ENCODE measurements at places on chromosomes 2 and 18.

DNA sequence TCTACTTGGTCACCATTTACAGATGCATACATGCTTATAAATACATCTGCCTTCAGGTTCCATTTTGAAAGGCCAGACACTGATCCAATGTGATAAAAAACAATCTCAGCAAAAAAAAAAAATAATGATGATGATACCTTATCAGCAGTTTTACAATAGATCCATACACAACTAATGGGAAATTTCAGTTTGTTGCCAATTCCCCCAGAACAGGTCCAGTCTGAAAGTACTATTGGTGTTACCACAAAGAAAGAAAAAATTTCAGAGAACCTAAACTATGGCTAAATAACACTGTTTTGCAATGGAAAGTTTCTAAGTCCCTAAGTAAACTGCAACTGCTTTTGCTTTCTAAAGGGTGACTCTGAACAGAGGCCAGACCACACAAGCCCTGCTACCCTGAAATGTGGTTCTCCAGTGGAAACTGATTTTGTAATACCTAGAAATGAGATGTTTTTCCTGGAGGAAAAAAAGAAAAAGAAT is 54.1 kb downstream of the LPIN2 start:
- no peak for DNase-seq

- no peak for DNase-seq
These were observed 313.8 kb downstream of the PDE11A start for GRCh38 chr2:177758591-177759371.

DNA sequence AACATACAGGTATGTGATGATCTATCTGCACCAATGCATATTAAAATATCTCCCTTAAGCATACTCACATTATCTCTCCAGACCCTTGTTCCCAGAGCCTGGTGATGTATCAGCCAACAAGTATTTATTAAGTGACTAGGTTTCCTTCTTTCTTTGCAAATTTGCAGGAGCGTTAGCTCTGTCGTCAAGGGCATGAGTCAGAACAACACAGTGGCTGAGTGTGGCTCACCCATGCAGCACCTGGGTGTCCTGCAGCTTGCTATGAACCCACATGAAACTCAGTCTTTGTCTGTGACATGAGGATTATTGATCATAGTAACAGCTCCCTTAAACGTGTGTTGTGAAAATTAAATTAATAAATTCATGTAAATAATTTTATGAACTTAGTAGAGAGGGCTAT is 96.6 kb downstream of the PIEZO2 start:
- DNase-seq, result no peak

GRCh38 chr2:147560810-147561535 is 283.9 kb upstream of the ACVR2A start:
- DNase-seq, result no peak

DNA sequence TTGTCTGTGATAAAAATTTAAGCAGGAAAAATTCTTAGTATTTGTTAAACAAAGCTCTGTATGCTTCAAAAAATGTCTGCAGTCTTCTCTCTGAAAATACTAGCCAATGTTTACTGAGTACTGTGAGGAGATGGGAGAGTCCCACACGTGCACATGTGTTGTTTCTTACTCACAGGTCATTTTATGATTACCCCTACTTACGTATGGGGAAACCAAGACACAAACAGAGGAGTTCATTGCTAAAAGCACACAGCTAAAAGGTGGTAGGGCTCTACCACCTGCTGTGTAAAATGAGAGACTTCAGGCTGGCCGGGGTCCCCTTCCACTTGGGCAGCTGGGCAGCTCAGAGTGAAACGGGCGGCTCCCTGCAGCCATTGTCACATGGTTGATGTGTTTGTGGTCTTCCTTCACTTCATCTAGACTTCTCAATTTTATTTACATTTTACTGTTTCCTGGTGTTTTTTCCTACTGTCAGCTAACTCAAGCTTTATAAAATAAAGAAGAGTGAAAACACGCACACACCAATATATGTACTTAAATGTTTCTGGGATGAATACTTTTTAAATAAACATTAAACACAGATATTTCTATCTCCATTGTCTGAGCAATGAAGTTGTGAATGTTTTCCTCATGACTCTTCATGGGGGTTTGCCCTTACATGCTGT is 71.2 kb downstream of the MBP start:
- peak; percentile 88 for DNase-seq

- no peak for DNase-seq
These were observed 88.4 kb downstream of the EHD3 start for GRCh38 chr2:31322371-31322770.

DNA sequence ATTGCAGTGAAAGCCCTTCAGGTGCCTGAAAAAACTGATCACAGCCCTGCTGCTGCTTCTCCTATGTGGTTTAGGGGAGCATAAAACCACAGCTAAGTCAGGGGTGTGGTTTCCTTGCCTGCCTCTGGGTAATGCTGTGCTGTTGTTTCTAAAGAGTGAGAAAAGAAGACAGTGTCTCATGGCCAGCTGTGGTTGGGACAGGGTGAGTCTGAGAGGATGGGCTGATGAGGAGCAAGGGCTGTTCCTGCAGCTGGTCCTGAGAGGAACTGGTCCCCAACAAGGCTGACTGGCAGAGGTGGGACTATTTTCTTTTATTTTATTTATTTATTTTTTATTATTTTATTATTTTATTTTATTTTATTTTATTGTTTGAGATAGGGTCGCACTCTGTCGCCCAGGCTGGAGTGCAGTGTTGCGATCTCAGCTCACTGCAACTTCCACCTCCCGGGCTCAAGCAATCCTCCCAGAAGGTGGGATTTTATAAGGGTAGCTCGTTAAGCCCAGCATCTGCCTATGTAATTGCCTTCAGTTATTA is 236.7 kb downstream of the FHOD3 start:
- no peak for DNase-seq
